ENCODE measurements at places on chromosomes 16 and 17. TPM values are rescaled to one million over a fixed set of nuclear protein-coding genes. Genes with fewer than 3 reads are reported as not detected.

DNA sequence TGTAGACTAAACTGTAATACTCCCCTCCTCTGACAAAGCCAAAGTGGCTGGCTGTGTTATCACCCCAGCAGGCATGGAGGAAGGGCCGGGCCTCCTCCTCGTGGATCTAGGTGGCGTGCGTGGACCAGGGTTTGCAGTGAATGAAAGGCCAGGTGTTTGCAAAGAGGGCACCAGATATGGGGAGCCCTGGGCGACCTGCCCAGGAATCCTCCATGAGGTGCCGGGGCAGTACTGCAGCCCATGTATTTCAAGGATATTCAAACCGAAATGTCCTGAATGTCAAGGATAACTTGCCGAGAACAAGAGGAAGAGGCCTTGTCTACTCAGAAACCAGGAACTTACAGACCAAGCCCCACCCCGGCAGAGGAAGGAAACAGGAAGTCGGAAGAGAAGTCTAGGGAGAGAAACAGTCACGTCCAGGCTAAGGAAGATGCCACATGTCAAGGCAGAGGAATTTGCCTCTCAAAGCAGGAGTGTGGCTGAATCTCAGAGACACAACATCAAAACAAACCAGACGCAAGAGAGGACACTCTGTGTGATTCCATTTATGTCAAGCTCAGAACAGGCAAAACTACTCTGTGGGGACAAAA, 13.7 kb upstream of the OSGIN1 start:
- no peak for DNase-seq

- no peak for DNase-seq
Observed at GRCh38 chr17:49407086-49407485, 7.6 kb downstream of the PHB1 start.

GRCh38 chr17:17749921-17750320, 68.7 kb downstream of the RAI1 start:
- peak; percentile 69 for DNase-seq

DNA sequence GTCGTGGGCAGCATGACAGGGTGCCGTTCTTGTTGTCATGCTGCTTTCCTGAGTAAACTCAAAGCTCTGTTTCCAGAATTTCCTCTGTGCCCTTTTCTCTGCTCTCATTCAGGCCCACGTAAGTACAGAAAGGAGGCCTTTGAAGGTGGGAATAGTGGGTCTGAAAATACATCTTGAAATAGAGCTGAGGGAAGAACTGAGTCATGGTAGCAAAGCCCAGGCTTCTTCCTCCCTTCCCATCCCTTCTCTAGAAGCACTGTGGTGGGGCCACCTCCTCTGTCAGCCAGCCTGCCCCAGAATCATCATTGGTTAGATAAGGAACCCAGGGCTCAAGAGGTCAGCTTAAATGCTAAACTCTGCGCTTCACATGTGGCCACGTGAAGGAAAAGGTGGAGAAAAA, 9.4 kb downstream of the CTRL start:
- DNase-seq, result no peak

Gene CNTD1
- total RNA-seq, result 0.37 TPM
